Left lung (tissue), 14 donors: ENCODE measurements at places on chromosomes 7 and 10. TPM values are rescaled to one million over a fixed set of nuclear protein-coding genes. Genes with fewer than 3 reads are reported as not detected.

CDK14 gene
- total RNA-seq: 37.5 TPM

TEX47 gene
- not detected for total RNA-seq

GRCh38 chr7:18384491-18385143, 110.9 kb upstream of the HDAC9 start:
- no peaks in the 10 kb centered on the region for H3K4me1 ChIP-seq
- no peak overlapping the region for H3K27ac ChIP-seq
- no peaks in the 10 kb centered on the region for H3K27me3 ChIP-seq
- no peak for DNase-seq
- H3K4me3 ChIP-seq: no peak overlapping the region

- no peaks in the 10 kb centered on the region for H3K4me1 ChIP-seq
- no peak for DNase-seq
- H3K36me3 ChIP-seq: no peaks in the 10 kb centered on the region
- H3K4me3 ChIP-seq: no peak overlapping the region
These were observed 572.8 kb downstream of the REEP3 start for GRCh38 chr10:64093946-64094535.

DNAH11 gene
- total RNA-seq: 5.1 TPM

TSPAN33 gene
- total RNA-seq: 2.3 TPM

GRCh38 chr7:44678101-44678470, 70.6 kb upstream of the ZMIZ2 start:
- DNase-seq: no peak
- H3K27ac ChIP-seq: peak overlapping the region; percentile 24
- peaks cover 21% of the 10 kb centered on the region for H3K4me1 ChIP-seq
- no peak overlapping the region for H3K4me3 ChIP-seq
- no peaks in the 10 kb centered on the region for H3K27me3 ChIP-seq

GRCh38 chr7:45215601-45216062, 58.0 kb downstream of the RAMP3 start:
- no peak overlapping the region for H3K4me3 ChIP-seq
- H3K4me1 ChIP-seq: no peaks in the 10 kb centered on the region
- no peaks in the 10 kb centered on the region for H3K27me3 ChIP-seq
- DNase-seq: no peak
- no peak overlapping the region for H3K27ac ChIP-seq
- H3K36me3 ChIP-seq: no peaks in the 10 kb centered on the region

GRCh38 chr7:94344826-94345225, 49.9 kb upstream of the COL1A2 start:
- H3K27me3 ChIP-seq: no peaks in the 10 kb centered on the region
- H3K4me1 ChIP-seq: no peaks in the 10 kb centered on the region
- H3K36me3 ChIP-seq: no peaks in the 10 kb centered on the region
- H3K27ac ChIP-seq: no peak overlapping the region
- no peak overlapping the region for H3K4me3 ChIP-seq
- DNase-seq: no peak
